Activated naive CD4-positive, alpha-beta T cell (primary cell): ENCODE measurements at places on chromosomes 2 and 18.

DNA sequence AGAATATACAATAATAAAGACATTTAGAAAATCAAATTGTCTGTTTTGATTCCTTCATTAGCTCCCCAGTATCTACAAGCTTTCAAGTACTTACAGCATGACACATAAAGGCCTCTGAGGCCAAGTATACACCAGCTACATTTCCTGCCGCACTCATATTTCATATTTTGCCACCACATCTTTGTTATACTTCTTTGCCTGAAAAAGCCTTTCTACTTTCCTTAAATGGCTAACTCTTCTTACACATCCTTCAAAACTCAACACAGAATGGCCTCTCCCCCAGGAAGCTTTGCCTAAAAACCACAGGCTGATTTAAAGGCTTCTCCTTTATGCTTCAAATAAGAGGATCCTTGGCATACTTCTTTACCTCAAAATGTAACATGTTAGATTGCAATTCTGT lies 4.5 kb downstream of the STK17B start:
- DNase-seq, result no peak

DNA sequence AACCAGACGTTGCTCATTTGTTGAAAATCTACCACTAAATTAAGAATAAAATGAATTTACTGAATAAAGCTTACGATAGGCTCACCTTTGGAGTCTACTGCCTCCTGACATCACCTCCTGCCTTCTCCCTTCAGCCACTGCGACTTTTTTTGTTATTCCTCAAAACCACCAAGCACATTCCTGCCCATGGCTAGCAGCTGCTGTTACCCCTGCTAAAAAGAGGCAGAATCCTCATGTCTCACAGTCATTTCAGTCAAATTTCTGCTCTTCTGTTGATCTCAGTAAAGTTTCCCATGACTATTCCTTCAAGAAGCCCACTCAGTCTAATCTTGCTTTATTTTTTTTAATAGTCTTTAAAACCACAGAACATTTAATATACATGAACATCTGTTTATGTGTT lies 40.8 kb upstream of the ANKRD62 start:
- no peak for DNase-seq

DNA sequence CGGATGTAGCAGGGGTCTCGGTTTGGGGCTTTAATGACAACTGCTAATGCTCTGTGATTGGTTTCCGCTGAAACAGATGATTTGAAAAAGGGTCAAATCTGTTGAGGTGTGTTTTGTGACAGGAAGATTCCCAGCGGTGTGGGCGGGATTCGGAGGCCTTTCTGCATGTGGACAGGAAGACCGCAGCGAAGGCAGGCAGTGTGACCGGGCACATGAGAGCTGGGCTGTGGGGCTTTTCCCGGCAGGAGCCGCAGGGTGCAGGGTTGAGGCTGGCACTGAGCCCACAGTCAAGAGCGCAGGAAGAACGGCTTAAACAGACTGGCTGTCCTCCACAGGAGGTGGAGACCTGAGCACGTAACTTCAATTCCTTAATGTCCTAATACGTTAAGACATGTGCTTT lies 180.0 kb upstream of the TPO start:
- DNase-seq, result no peak

GRCh38 chr2:3170792-3171455 lies 206.7 kb downstream of the EIPR1 start:
- no peak for DNase-seq

GRCh38 chr2:1940679-1941078 lies 196.4 kb upstream of the PXDN start:
- DNase-seq, result no peak

DNA sequence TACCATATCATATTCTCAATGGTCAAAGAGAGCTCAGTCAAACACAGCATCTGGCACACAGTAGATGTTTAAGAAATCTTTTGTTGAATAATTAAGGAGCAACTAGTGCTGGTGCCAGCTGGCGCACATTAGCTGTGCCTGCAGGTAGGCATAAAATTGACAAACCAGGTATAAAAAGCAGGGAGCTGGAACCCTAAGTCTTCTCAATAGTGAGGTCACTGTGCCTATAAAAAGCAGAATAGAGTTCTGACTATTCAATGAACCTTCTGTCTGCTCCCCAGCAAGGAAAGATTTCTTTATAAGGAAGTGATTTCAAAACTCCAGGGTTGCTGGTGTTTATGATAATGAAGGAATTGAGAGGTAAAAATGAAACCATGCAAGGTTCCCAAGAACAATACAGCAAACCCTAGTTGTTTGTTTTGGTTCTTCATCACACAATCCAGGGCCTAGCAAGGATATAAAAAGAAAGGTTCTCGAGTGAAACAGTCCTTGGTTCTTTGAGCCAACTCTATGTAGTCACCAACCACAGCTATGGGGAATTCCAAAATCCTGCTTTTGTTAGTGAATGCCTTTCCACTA lies 76.1 kb downstream of the THADA start:
- DNase-seq, result no peak

DNA sequence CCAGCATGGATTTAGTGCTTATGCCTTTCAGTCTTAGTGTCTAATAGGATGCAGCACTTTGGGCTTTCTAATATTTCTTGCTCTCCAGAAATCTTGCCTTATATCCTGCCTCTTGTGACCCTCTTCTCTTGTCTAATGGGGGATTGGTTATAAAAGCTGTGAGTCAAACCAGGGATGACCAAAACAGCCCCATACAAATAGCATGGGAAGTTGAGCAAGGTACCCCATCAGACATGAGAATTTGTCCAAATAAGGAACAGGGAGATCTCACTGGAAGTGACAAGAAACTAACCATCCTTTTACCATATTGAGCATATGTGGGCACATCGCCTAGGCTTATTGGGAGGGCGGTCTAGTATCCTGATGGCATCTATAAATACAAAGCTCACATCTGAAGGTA lies 78.8 kb upstream of the BZW1 start:
- DNase-seq, result no peak

- DNase-seq, result no peak
These were observed 123.7 kb upstream of the MSTN start for GRCh38 chr2:190186238-190186637.

DNA sequence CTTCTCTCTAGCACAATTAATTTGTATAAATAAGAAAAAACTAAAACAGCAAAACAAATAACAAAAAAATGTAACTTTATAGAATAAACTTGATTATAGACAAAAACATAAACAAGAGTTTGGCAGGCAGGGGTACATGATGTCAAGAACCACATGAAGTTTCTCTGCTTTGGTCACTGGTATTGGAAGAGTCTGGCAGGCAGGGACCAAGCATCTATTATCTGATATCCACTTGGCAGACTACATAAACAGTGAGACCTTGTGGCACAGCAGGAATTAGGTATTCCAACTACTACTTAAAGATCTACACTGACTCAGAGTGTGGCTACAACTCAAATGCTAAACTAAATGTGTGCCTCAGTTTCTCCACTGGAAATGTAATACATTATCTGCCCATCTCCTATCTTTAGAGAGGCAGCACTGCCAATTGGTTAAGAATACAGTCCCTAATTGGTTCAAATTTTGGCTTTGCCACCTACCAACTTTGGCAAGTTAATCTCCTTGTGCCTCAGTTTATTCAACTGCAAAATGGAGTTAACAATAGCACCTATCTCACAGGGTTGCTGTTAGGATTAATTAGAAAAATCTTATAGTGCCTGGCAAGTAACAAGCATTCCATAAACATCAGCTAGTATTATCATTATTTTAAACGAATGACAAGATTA lies 2.7 kb downstream of the MAP4K3 start:
- no peak for DNase-seq

- no peak for DNase-seq
These were observed 89.6 kb downstream of the MTCL1 start for GRCh38 chr18:8794934-8795280.

GRCh38 chr2:1572638-1573037 lies 159.4 kb downstream of the TPO start:
- no peak for DNase-seq

DNA sequence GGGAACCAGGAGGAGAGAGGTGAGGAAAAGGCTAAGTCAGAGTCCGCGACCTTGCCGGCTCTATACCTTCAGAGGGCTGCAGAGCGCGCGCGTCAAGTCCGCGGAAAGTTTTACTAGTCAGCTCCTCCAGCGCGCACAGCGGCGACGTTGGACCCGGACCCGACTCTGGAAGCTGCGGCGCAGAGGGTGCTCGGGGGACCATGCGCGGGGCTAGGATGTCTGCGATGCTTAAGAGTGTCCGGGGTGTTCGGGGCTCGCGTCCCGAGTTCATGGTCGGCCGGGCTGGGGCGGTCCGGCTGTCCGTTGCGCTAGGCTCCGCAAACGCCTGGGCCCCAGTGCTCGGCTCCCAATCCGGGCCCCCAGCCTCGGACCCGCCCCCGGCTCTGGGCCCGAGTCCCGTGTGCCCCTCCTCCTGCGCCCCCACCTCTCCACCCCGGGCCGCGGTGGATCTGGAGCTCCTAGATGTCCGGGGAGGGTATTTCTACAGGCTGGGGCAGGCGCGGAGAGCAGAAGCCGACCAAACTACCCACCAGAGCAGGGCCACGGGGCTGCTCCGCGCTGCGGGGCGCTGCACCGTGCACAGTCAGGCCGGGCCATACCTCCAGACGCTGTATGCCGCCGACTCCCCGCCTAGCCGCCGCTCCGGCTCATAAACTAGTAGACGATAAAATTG lies at the start of gene LBX2:
LBX2 (minus strand) TSS at position 337 of the 673 bp plus-strand sequence; CDS start at position 271, 66 bp downstream.
- no peak for DNase-seq

DNA sequence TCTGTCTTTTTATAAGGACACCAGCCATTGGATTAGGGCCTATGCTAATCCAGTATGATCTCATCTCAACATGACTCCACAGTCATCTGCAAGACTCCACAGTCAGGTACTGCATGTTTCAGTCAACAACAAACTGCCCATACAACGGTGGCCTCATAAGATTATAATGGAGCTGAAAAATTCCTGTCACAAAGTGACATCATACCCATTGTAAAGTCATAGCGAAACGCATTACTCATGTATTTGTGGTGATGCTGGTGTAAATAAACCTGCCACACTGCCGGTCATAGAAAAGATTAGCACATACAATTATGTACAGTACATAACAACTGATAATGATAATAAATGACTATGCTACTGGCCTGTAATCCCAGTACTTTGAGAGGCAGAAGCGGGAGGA lies 102.2 kb downstream of the TEX51 start:
- DNase-seq, result no peak

DNA sequence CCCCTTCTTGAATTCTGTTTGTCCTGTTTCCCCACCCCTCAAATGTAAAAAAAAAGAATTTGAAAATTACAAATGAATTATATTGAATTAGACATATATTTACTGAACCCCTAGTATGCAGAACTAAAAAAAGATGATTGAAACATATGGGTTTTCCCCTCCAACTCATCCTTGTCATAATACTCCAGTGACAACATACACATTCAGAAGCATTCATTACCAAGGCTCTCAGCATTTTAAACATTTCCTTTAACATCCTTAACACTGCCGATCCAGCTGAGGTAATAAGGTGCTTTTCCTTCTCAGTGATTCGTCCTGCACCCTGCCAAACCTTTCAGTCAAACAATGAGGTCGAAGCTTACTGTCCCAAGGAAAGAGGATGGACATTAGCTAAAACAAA lies 53.1 kb upstream of the DTNB start:
- no peak for DNase-seq

GRCh38 chr2:133829450-133830020 lies 261.3 kb upstream of the NCKAP5 start:
- DNase-seq, result no peak

DNA sequence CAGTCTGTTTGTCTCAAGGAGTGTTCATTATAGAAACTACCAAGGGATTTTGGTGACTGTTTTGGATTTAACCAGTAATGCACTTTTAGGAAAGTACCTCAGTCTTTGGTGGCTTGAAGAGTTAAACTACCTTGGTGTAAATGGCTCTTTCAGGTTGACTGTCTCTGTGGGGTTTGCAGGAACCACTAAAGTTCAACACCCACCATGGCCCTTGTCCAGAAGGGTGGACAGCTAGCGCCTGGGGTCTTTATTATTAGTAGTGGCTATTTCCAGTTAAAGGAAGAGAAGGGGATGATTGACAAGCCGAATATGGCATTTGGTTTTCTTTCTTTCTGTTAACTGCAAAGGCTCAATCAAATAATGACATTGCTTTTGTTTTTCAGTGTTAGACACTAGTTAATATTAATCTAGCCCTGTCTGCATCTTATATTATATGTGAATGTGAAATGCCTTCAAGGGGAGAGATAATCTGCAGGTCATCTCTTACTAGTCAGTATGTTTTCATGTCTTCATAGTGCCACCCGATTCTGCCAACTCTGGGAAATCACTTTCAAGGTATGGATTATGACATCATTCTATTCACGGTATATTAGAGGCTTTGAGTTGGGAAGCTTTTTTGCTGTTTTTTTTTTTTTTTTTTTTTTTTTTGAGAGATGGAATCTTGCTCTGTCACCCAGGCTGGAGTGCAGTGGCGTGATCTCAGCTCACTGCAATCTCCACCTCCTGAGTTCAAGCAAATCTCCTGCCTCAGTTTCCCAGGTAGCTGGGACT lies 56.4 kb downstream of the MAP4K4 start:
- DNase-seq, result no peak

DNA sequence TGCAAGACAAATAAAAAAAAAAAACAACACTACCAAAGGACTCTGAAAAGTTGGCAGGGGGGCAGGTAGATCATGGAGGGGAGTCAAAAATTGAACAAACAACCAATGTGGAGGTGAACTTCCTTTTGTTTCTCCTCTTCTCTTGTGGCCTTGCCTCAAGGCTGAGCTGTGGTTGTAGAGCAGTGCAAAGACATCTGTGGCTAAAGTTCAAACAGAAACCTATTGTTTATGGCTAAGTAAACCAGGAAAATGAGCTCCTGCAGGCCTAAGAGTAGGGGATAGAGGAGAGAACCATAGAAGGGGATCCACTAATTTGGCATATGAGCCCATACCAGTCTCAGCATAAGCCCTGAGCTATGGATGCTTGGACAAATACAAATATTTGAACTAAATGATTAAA lies 40.2 kb upstream of the EGR4 start:
- no peak for DNase-seq

DNA sequence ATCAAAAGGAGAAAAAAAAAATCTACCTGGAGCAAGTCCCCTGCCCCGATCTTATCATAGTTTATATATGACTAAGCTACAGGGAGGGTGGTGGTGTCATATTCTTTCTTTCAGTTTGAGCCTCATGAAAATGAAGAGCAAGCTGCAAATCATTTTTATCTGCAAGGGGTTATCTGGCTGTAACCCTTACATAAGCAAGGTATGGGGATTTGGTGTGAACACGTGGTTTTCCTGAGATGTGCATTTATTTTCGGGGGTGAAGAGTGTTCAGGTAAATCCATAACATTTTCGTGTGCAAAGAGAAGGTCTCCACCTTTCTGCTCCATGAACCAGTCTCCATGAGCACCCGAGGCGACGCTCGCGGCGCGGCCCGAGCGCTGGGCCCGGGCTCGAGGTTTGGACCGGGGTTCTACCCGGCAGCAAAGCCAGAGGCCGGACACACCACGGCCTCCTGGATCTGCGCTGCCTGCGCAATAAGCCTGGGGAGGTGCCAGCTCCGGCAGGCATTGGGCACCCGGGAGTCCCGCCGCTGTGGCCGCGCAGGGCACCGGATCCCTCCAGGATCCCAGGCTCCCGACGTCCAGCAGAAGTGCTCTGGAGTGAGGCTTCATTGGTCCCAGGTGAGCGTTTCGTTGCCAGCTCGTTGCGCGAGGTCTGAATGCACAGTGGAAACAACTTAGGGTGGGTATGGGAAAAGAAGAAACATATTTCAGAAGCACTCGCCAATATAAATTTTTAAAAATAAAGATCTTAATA lies 36.1 kb upstream of the GPD2 start:
- DNase-seq, result peak; percentile 33
